Natural killer cell treated with Interleukin-12 subunit alpha and Interleukin-12 subunit beta and Interleukin-15 and Interleukin-18, amount 100 ng/mL, for 72 hours (primary cell): ENCODE measurements at places on chromosomes 13 and 19.

DNA sequence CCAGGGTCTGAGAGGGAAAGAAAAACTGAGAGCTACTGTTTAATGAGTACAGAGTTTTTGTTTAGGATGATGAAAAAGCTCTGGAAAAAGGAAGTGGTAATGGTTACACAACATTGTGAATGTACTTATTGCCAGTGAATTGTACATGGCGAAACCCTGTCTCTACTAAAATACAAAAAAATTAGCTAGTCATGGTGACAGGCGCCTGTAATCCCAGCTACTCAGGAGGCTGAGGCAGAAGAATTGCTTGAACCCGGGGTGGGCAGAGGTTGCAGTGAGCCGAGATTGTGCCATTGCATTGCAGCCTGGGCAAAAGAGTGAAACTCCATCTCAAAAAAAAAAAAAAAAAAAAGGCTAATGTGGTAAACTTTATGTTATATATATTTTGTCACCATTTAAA is 96.3 kb downstream of the VWA8 start:
- no peak overlapping the region for H3K27ac ChIP-seq
- H3K4me1 ChIP-seq, result peaks cover 6% of the 10 kb centered on the region
- H3K36me3 ChIP-seq, result peaks cover 21% of the 10 kb centered on the region
- no peak overlapping the region for H3K4me3 ChIP-seq
- no peak for DNase-seq

- H3K27me3 ChIP-seq, result peaks cover 10% of the 10 kb centered on the region
- no peak for DNase-seq
- no peaks in the 10 kb centered on the region for H3K36me3 ChIP-seq
- H3K27ac ChIP-seq, result no peak overlapping the region
- H3K4me1 ChIP-seq, result peaks cover 12% of the 10 kb centered on the region
These were observed 318.8 kb downstream of the SHISA2 start for GRCh38 chr13:25733001-25733491.

GRCh38 chr19:10402441-10403038 is 802 bp downstream of the CDC37 start:
- H3K4me3 ChIP-seq, result peak overlapping the region; percentile 92
- H3K27me3 ChIP-seq, result no peaks in the 10 kb centered on the region
- H3K36me3 ChIP-seq, result peaks cover 12% of the 10 kb centered on the region
- peaks cover 53% of the 10 kb centered on the region for H3K4me1 ChIP-seq
- peak overlapping the region; percentile 94 for H3K27ac ChIP-seq

- DNase-seq, result no peak
- no peak overlapping the region for H3K4me3 ChIP-seq
- no peaks in the 10 kb centered on the region for H3K36me3 ChIP-seq
- H3K27ac ChIP-seq, result no peak overlapping the region
- no peaks in the 10 kb centered on the region for H3K27me3 ChIP-seq
- H3K4me1 ChIP-seq, result peaks cover 4% of the 10 kb centered on the region
These were observed 397.8 kb downstream of the SLITRK5 start for GRCh38 chr13:88068975-88069374.

GRCh38 chr13:109776575-109776974 is 9.8 kb downstream of the IRS2 start:
- H3K4me1 ChIP-seq, result peaks cover 37% of the 10 kb centered on the region
- no peak overlapping the region for H3K27ac ChIP-seq
- H3K27me3 ChIP-seq, result no peaks in the 10 kb centered on the region
- no peak for DNase-seq
- no peaks in the 10 kb centered on the region for H3K36me3 ChIP-seq

DNA sequence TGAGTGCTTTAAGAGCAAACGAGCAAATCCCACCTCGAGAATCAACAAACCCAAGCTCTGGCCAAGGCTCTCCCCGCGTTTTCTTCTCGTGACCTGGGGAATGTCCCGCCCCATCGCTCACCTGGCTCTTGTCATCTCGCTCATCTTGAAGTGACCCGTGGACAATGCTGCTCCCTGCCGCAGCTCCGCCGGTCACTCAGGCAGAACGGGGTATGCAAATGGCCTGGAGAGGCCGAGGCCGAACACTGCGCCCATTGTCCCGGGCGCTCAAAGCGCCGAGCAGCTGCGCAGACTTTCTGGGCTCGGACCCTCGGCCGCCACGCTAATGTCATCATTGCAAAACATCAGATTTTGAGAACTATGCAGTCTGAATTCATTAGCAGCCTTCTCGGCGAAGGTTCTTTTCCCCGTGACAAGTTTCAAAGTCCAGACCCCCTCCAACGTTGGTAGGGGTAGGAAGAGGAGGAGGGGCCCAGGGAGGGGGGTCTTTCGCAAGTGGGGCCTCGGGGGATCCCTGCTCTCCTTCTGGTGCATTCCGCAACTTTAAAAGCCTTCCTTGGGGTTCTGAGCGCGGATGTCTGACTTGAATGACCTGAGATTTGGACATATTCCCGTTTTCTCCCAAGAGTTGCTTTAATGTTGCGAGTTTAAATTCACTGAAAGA is 39.7 kb downstream of the SOX1 start:
- H3K4me1 ChIP-seq, result peaks cover 2% of the 10 kb centered on the region
- peaks cover 6% of the 10 kb centered on the region for H3K36me3 ChIP-seq
- H3K4me3 ChIP-seq, result no peak overlapping the region

GRCh38 chr13:66994517-66995202 is 235.5 kb downstream of the PCDH9 start:
- H3K27ac ChIP-seq, result no peak overlapping the region
- no peak for DNase-seq
- no peaks in the 10 kb centered on the region for H3K36me3 ChIP-seq

DNA sequence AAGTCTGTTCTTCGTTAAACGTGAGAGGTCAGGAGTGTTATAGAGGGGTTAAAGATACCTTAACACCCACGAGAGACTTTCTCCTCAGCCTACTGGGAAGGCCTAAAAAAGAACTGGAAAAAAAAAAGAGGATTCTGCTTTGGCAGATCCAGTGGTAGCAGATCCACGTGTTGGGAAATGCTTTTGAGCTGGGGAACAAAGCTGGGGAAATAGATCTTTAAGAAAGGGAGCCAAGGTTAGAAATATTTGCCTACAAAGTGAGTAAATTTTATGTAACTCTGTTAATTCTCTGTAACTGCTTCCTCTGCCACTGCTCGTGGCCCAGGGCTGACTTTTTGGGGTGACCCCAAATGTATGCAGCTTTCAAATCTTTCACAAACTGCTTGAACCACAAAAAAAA is 11.7 kb downstream of the RFX2 start:
- no peak for DNase-seq
- H3K4me3 ChIP-seq, result no peak overlapping the region
- no peak overlapping the region for H3K27ac ChIP-seq
- H3K4me1 ChIP-seq, result peaks cover 14% of the 10 kb centered on the region
- H3K36me3 ChIP-seq, result peaks cover 9% of the 10 kb centered on the region
- no peaks in the 10 kb centered on the region for H3K27me3 ChIP-seq

DNA sequence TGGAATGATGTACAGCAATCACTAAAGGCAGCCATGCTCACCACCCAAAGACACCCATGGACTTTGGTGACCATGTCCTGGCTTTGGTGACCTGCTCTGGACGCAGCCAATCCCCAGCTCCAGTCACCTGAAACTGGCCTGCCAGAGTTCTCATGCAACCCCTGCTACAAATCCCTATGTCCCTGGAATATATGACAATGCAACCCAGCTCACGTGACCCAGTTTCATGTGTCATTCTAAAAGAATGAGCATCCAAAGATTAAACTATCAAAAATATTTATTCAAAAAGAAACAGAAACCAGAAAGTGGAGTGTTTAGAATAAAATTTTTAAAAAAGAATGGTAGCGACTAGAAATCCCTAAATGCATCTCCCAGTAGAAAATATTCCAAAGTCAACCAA is 203.3 kb upstream of the IRS2 start:
- H3K36me3 ChIP-seq, result no peaks in the 10 kb centered on the region
- H3K4me3 ChIP-seq, result no peak overlapping the region
- DNase-seq, result no peak
- H3K27ac ChIP-seq, result no peak overlapping the region
- no peaks in the 10 kb centered on the region for H3K4me1 ChIP-seq
- H3K27me3 ChIP-seq, result no peaks in the 10 kb centered on the region

GRCh38 chr19:45475537-45476291 is 7.9 kb downstream of the FOSB start:
- H3K27me3 ChIP-seq, result peaks cover 6% of the 10 kb centered on the region
- H3K4me1 ChIP-seq, result peaks cover 49% of the 10 kb centered on the region
- DNase-seq, result no peak
- no peak overlapping the region for H3K4me3 ChIP-seq

- no peak overlapping the region for H3K27ac ChIP-seq
- DNase-seq, result no peak
- H3K27me3 ChIP-seq, result no peaks in the 10 kb centered on the region
- H3K4me1 ChIP-seq, result no peaks in the 10 kb centered on the region
These were observed 41.0 kb upstream of the USP29 start for GRCh38 chr19:57078802-57079201.

DNA sequence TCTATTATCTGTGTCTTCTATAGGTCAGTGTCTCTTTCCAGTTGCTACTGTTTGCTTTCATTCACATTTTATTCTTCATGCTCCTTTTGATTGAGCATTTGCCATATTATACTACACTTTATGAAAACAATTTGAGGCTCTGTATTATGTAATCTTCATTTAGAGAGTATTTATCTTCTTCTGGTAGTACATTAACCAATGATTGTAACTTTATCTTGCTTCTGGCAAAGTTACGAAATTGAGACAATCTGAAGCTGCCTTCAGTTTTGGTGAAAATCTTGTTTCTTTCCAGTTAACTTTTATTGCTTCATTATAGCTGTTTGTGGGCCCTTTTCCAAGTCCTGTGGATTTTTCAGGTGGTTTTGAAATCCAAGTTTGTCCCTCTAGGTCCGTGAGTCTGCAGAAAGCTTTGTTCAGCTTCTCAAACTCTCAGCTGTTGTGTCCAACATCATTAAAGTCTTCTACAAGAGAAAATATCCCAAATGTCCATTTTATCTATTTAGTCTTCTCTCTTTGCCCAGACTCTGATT is 1255.4 kb upstream of the SPRY2 start:
- no peak for DNase-seq
- H3K4me1 ChIP-seq, result no peaks in the 10 kb centered on the region
- no peak overlapping the region for H3K27ac ChIP-seq
- H3K4me3 ChIP-seq, result no peak overlapping the region

DNA sequence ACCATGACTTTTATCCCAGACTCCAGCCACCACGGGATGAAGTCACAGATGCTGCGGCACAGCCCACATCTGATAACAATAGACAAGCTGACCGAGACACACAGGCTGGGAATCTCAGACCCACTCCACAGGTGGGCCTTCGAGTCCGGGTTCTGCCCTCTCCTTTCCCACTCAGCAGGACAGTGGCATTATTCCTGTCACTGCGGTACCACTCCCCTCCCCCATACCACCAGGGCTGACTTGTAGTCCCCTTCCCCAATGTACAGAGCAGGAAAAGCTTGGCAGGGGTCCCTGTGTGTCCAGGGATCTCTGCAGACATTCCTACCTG is 179 bp upstream of the AMER2 start:
- H3K4me1 ChIP-seq, result peaks cover 10% of the 10 kb centered on the region
- H3K4me3 ChIP-seq, result no peak overlapping the region
- DNase-seq, result no peak
- H3K36me3 ChIP-seq, result no peaks in the 10 kb centered on the region

DNA sequence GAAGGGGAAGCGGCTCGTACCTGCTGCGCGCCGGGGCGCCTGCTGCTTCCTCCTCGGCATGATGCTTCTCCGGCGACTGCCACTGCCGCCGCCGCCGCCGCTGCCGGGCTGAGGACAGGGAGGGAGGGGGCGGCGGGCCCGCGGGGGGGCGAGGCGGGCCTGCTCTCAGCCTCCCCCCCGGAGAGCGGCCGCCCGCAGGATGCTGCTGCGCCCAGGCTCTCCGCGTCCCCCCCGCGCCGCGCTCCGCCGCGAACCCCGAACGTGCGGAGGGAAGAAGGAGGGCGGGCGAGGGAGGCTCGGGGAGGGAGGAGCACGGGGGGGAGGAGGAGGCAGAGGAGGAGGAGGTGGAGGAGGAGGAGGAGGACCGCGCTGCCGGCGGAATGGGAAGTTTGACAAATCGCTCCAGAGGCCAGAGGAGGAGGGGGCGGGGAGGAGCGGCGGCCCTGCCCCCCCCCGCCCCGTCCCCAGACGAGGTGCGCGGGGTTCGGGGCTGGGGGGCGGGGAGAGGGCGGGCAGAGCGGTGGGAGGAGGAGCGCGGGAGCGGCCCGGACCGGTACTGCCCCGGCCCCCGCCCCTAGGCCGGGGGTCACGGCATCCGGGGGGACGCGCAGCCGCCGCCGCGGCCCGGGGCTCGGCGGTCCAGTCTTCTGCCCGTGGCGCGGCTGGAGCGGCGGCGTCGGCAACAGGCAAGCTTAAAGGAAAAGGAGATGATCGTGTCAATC is at the start of gene TSHZ3:
Gene TSHZ3 (minus strand): TSS at position 277 of the 722 bp plus-strand sequence. CDS start 217 bp downstream, at position 60.
- H3K36me3 ChIP-seq, result peaks cover 6% of the 10 kb centered on the region
- DNase-seq, result peak; percentile 71

- H3K4me1 ChIP-seq, result no peaks in the 10 kb centered on the region
- no peak for DNase-seq
- H3K27me3 ChIP-seq, result no peaks in the 10 kb centered on the region
- H3K36me3 ChIP-seq, result no peaks in the 10 kb centered on the region
- H3K4me3 ChIP-seq, result no peak overlapping the region
- H3K27ac ChIP-seq, result no peak overlapping the region
These were observed 201.5 kb downstream of the TM9SF2 start for GRCh38 chr13:99702687-99703319.

- peaks cover 12% of the 10 kb centered on the region for H3K36me3 ChIP-seq
- H3K4me3 ChIP-seq, result no peak overlapping the region
- H3K27me3 ChIP-seq, result no peaks in the 10 kb centered on the region
- H3K4me1 ChIP-seq, result peaks cover 51% of the 10 kb centered on the region
- DNase-seq, result no peak
- peak overlapping the region; percentile 84 for H3K27ac ChIP-seq
These were observed 20.3 kb downstream of the SPATA13 start for GRCh38 chr13:24180750-24181377.

DNA sequence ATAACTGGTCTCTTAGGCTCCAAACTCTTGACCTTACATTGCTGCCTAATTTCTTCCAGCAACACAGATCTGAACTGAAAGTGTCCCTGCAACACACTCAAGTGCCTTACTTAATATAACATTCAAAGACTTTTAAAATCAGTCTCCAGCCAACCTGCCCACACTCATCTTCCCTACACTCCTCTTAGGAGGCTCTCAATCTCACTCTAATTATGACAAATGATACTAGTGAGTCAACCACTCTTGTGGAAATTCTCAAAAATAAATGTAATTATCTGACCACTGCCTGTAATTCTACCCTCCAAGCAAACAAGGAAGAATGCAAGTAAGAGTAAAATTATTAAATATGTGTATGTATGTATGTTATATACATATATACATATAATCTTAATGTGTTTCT is 348.1 kb upstream of the MIR17HG start:
- H3K4me1 ChIP-seq, result no peaks in the 10 kb centered on the region
- H3K27ac ChIP-seq, result no peak overlapping the region
- no peak overlapping the region for H3K4me3 ChIP-seq
- DNase-seq, result no peak
- no peaks in the 10 kb centered on the region for H3K36me3 ChIP-seq

- H3K27me3 ChIP-seq, result no peaks in the 10 kb centered on the region
- H3K27ac ChIP-seq, result no peak overlapping the region
- H3K4me3 ChIP-seq, result no peak overlapping the region
- no peaks in the 10 kb centered on the region for H3K36me3 ChIP-seq
These were observed 3.0 kb downstream of the SIGLEC9 start for GRCh38 chr19:51127755-51128154.

DNA sequence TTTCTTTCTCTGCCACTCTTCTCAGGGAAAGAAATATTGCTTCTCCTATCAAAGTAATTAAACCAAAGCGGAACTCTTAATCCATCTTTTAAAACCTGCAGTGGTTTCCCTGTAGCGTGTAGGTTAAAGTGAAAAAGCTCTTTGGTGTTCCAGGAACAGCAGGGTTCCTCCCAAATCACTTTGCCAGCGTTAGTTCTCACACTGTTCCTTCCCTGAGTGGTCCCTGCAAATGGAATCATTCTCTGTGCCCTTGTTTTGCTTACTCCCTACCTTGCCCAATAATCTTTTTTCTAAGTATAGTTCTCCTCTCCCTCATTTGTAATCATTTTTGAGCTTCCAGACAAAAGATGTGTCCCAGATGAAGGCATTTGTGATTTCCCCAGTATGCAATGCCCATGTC is 207.5 kb downstream of the HS6ST3 start:
- H3K27me3 ChIP-seq, result no peaks in the 10 kb centered on the region
- H3K36me3 ChIP-seq, result peaks cover 8% of the 10 kb centered on the region
- no peak overlapping the region for H3K27ac ChIP-seq
- no peak overlapping the region for H3K4me3 ChIP-seq
